Glutamatergic neuron (in vitro differentiated cells): ENCODE measurements at places on chromosomes 1 and 21.

DNA sequence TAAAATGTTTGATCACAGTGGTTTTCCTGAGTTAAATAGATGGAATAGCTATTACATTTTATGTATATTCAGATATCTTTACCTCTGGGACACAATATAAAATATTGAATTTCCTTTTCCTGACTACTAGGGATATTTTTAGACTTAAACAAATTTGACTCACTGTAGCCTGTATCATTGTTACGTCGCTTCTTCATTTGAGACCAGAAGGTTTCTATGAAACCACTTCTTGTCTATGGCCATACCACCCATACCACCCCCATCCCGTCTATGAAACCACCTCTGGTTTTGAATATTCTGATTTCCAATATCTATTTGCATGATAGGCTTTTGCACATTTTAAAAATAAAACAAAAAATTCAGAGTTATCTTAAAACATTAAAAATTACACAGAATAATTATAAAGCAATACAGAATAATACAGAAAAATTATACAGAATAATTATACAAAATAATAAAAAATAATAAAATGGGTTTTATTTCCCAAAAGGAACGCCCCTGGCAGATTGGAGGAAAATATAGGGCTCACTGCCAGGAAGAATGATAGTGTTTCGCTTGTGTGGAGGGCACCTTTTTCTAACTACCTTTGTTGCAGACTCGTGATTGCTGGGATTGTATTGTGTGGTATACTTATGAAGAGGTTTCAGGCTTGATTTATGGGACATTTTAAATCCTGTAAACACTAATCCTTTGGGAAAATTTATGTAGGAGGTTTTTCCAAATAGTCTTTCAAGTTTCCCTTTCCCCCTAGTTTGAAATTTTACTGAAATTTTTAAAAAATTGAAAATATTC is 4.7 kb downstream of the SPEN start:
- DNase-seq, result no peak

DNA sequence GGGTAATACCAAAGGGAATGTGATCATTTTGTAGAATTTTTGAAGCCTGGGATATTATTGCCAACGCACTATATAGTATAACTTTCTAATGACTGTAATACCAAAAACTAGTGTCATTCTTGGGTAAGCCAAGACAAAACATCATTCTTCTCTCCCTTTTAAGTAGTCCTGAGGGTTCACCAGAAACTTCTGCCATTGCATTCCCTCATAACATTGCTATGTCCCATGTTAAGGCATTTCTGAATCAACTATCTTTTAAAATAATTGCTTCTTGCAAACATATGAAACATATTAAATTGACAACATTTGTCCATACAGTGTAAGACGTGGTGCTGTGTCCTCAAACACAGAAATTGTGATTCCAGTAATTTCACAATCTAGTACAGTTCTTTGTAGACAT is 29.9 kb upstream of the C1orf21 start:
- DNase-seq, result no peak

GRCh38 chr1:225780630-225781029 is 3.0 kb downstream of the SRP9 start:
- no peak for DNase-seq

DNA sequence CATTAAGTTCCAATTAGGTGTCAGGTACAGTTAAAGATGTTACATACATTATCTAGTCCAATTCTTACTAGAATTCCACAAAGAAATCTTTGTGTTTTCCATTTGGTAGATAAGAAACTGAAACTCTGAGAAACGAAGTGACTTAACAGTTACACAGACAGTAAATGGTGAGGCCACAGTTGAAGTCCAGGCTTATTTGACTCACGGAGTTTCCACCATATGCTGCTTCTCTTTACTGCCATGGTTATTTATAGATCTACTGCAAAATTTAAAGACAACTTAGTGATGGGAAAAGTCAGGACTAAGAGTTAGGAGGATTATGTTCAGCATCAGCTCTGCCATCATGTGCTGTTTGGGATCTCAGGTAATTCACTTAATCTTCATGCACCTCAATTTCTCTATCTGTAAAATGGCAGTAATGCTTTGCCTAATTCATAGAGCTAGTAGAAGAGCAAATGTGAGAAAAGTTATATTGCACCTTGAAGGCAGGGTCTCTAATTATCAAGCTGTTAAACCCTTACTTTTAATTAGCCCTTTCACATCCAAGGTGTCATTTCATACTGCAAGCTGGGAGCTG is 26.2 kb upstream of the SAMSN1 start:
- DNase-seq, result no peak

- DNase-seq, result peak; percentile 38
Observed at GRCh38 chr1:208231881-208232661, 12.1 kb downstream of the PLXNA2 start.

- DNase-seq, result no peak
Observed at GRCh38 chr1:60292140-60292539, 218.6 kb upstream of the C1orf87 start.
